A549 treated with CpdA at 1 μM for 4 hours (cell line): ENCODE measurements at places on chromosomes 11 and 22. TPM values are rescaled to one million over a fixed set of nuclear protein-coding genes. Genes with fewer than 3 reads are reported as not detected.

BATF2 gene
- total RNA-seq: 0.71 to 1.3 TPM (median 1.1 TPM) in 5 replicates

OR52N4 gene
- total RNA-seq: not detected in 5 replicates

RASL10A gene
- 0.13 to 0.32 TPM (median 0.24 TPM) in 4 of 5 replicates, not detected in the other for total RNA-seq

NCR3LG1 gene
- total RNA-seq: 1.8 to 3.2 TPM (median 1.9 TPM) in 5 replicates

DMC1 gene
- total RNA-seq: 2.9 to 10.9 TPM (median 3.2 TPM) in 5 replicates

OR8G1 gene
- total RNA-seq: not detected in 5 replicates

OR4A16 gene
- total RNA-seq: not detected in 5 replicates

CCDC82 gene
- total RNA-seq: 13.7 to 22.2 TPM (median 17.5 TPM) in 5 replicates

LDHAL6A gene
- total RNA-seq: not detected in 5 replicates

CREB3L1 gene
- 4.5 to 5.8 TPM (median 5.7 TPM) in 5 replicates for total RNA-seq

SLC22A9 gene
- not detected in 5 replicates for total RNA-seq

BTBD18 gene
- total RNA-seq: not detected in 5 replicates

MMP27 gene
- total RNA-seq: not detected in 5 replicates

FGF3 gene
- total RNA-seq: not detected in 5 replicates

C22orf31 gene
- not detected in 5 replicates for total RNA-seq

GGTLC3 gene
- not detected in 5 replicates for total RNA-seq

GRAMD1B gene
- 31.6 to 48.8 TPM (median 46.6 TPM) in 5 replicates for total RNA-seq

PLEKHB1 gene
- 0.41 to 0.86 TPM (median 0.55 TPM) in 5 replicates for total RNA-seq

PPP6R2 gene
- total RNA-seq: 9.3 to 13.6 TPM (median 13.2 TPM) in 5 replicates

CDHR5 gene
- 0.03 to 0.19 TPM (median 0.03 TPM) in 3 of 5 replicates, not detected in the others for total RNA-seq

ANKK1 gene
- total RNA-seq: 0.02 to 0.12 TPM in 2 of 5 replicates, not detected in the others

SOX6 gene
- total RNA-seq: 0.03 to 0.25 TPM in 2 of 5 replicates, not detected in the others

OR52A1 gene
- not detected in 5 replicates for total RNA-seq

CACNA1I gene
- 0.02 to 0.05 TPM (median 0.03 TPM) in 5 replicates for total RNA-seq

KCNQ1OT1 gene
- total RNA-seq: 0.03 to 0.07 TPM (median 0.05 TPM) in 5 replicates

TSSC4 gene
- total RNA-seq: 45.5 to 81.8 TPM (median 73.8 TPM) in 5 replicates

C11orf87 gene
- total RNA-seq: 0.01 to 0.03 TPM (median 0.02 TPM) in 3 of 5 replicates, not detected in the others

P4HA3 gene
- 29.6 to 51.0 TPM (median 40.7 TPM) in 5 replicates for total RNA-seq
